ENCODE measurements at places on chromosomes 2 and 18. TPM values are rescaled to one million over a fixed set of nuclear protein-coding genes. Genes with fewer than 3 reads are reported as not detected.
A peak's percentile ranks its signal among the peaks of the same experiment; 100 is the strongest.

- ATAC-seq = no peak
Observed at GRCh38 chr18:63316612-63317555, 2.7 kb downstream of the BCL2 start.

DNA sequence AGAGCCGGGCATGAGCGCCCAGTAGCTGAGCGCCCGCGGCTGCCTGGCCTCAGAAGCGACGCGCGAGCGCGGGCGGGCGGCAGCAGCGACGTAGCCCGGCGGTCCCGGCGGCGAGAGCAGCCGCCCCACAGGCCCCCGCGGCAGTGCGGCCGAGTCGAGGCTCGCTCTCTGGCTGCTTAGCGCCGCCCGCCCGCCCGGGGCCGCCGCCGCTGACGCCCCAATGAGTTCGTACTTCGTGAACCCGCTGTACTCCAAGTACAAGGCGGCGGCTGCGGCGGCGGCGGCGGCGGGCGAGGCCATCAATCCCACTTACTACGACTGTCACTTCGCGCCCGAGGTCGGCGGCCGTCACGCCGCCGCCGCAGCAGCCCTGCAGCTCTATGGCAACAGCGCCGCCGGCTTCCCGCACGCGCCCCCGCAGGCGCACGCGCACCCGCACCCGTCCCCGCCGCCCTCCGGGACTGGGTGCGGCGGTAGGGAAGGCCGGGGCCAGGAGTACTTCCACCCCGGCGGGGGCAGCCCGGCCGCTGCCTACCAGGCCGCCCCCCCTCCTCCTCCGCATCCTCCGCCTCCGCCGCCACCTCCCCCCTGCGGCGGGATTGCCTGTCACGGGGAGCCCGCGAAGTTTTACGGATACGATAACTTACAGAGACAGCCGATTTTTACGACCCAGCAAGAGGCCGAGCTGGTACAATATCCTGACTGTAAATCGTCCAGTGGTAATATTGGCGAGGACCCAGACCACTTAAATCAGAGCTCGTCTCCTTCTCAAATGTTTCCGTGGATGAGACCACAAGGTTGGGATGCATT, 847 bp downstream of the HOXD8 start:
- no peak for ATAC-seq

DNA sequence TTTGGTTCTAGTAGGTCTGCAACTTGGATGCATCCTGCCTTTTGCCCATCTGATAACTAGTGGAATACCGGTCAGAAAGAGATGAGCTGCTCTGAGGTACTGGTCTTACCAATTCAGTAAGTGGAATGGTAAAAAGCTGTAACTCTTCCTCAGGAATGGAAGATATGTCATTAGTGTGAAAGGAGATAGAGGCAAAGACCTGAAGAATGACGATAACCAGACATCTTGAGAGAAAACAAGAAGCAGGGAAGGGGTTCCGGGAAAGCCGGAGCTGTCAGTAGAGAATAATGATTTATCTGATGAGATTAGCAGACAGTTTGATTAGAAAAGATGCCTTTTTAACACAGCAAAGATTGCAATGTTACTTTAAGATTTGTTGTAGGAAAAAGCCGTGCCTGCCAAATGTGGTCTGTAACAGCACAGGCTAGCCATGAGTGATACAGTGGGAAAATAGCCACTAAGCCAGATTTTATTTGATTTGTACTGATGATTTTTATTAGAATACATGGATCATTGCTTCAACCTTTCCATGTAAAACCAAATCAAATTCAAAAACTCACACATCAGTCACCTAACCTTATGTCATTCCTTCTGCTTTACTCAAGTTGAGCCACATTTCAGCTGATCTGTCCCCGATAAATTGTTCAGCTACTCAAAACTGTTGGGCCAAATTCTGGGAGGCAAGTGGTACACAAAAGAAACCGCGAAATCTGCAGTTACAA, 110.0 kb downstream of the TCF4 start:
- ATAC-seq = no peak

GRCh38 chr2:165161510-165161909, 42.3 kb downstream of the SCN3A start:
- ATAC-seq = no peak

Gene HDAC4
- 52.9 TPM for total RNA-seq

DNA sequence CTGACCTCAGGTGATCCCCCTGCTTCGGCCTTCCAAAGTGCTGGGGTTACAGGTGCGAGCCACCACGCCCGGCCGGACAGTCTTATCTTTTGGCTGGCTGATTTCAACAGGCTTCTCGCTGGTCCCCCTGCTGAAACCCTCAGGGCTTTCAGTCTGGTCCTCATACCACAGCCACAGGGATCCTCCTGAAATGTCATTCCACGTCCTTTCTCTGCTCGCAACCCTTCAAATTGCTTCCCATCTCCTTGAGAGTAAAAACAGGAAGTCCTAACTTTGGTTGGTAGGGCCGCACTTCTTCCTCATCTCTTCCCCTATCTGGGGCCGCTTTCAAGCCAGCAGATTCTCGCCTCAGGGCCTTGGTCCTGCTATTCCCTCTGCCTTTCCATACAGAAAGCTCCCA, 1.4 kb upstream of the CAB39 start:
- ATAC-seq = no peak

DNA sequence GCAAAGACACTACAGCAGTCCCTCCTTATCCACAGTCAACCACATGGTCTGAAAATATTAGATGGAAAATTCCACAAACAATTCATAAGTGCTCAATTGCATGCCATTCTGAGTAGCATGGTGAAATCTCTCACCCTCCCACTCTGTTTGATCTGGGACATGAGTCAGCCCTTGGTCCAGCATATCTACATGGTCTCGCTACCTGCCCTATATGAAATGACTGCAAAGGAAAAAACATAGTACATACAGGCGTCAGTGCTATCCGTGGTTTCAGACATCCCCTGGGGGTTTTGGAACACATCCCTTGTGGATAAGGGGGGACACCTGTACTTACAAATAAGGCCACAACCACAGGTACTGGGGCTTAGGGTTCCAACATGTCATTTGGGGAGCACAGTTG, 73.7 kb downstream of the CABLES1 start:
- ATAC-seq = peak; percentile 90

DNA sequence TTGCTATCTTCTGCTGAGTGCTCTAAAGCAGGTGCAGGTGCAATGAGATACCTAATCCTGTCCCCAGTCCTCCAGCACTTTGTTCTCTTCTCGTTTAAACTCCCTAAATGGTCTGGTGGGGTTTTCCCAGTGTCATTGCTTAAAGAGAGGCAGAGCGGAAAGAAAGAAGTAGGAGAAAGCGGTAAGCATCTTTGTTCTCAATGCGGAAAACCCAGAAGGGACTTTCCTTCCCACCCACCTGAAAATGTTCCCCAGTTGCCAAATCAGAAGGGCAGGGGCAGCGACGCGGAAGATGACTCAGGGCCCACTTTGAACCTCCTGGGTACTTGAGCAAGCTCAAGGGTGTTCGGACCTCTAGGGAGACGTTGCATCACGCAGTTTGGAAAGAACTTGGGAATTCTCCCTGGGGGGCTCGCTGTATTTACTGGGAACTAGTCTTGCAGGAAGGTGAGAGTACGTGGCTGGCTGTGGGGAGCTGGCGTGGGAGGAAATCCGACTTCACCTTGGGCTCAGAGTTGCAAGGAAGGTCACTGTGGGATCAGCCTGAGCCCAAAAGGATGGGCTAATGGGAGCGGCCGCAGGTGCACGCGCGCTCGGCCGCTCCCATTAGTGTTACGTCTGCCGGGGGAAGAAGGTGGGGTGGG, 589 bp upstream of the SGPP2 start:
- peak; percentile 80 for ATAC-seq

DNA sequence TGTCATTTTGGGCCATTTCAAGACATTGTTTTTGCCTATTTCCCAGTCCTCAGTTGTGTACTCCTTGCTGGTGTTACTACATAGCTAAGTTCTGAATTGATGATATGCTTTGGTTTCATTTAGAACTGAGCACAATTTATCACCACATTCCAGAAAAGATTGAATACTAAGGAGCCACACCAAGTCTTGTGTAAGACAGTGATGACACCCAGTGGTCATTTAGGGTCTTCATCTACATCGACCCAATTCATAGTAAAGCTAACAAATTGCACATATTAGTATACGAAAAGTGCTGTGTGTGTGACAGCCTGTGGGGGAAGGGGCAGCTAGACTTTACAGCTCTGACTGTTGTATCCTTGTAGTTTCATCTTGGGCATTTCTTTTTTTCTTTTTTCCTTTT, 10.9 kb upstream of the DLX2 start:
- no peak for ATAC-seq
